ENCODE measurements at places on chromosomes 13 and 19.

DNA sequence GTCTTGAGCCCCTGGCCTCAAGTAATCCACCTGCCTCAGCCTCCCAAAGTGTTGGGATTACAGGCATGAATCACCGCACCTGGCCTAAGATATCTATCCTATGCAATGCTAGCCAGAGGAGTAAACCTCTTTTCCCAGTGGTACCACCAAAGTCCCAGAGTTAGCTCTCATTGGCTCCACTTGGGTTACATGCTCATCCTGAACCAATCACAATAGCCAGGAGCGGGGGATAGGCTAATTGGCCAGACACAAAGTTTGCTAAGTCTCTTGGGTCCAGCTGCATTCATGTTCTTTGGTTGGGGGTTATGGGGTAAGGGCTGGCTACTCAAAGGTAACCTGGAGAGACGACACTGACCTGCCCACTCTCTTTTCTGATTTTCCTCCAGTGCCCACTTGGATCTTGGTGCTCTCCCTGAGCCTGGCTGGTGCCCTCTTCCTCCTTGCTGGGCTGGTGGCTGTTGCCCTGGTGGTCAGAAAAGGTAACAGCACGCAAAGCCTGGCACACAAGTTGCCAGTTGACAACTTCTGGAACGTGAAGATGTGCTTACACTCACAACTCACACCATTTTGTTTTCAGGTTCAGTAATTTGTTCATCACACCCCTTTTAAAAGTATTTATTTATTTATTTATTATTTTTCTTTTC, 7.8 kb downstream of the C19orf38 start:
- no peak for DNase-seq

DNA sequence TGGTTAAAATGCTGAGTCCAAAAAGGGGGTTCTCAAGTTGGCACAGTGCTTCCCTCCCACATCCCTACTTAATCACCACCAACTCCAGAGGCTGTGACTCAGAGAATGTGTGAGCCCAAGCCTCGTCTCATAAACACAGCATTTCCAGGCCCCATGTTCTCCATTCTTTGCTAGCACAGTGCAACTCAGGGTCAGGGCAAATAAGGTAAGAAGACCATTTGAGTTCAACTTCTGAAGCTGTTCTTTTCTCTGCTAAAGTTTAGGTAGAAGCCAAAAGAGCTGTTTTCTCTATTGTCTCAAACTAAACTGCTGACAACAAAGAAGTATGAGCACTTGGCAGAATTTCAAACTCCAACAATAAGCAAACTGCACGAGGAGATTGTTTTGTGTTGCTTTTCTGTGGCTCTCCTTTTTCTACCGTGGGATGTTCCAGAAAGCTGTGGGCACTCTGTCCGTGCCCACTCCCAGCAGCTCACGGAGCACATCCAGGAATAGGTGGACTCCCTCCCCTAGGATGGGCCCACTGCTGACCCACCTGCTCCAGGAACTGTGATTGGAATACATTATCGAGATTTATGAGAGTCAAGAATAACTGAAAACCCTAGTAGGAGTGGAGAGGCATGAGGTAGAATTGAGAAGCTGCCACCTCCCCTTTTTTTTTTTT, 494.3 kb downstream of the COG6 start:
- DNase-seq: no peak

GRCh38 chr13:46321494-46322225, 65.4 kb downstream of the RUBCNL start:
- peak; percentile 74 for DNase-seq

- DNase-seq: no peak
Observed at GRCh38 chr13:101248739-101249514, 167.4 kb downstream of the NALCN start.

GRCh38 chr13:111539252-111539651, 218.8 kb downstream of the TEX29 start:
- no peak for DNase-seq

- peak; percentile 65 for DNase-seq
Observed at GRCh38 chr13:62643799-62644524, 1228.3 kb upstream of the PCDH20 start.

- no peak for DNase-seq
Observed at GRCh38 chr13:91220872-91221271, 126.6 kb upstream of the MIR17HG start.

DNA sequence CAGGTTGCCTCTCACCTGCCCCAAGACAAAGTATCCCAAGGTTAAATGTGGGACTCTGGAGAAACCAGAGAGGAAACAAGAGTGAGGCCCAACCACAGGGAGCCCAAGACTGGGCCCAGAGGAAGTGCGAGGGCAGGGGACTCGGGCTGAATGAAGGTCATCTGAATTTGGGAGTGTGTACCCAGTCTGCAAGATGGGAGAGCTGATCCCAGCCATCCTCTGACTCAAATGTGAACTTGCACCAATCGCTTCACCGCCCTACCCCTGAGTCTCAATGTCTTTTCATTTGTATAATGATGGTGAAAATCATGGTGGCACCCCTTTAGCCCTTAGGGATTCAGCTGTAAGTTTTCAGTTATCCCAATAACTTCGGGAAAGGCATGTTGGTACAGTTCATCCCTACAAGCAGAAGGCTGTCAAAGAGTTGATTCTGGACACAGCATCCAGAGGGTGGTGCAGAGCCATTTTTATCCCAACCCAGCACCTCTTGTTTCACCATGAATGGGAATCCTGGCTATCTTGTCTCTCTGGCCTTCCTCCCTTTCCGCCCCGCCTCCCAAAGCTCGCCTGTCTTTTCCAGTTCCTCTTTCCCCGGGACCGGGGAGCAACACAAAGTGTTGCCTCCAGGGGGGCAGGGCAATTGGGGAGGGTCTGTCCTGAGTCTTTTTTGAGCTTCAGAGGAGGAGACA, 123.4 kb downstream of the NUFIP1 start:
- DNase-seq: peak; percentile 36

DNA sequence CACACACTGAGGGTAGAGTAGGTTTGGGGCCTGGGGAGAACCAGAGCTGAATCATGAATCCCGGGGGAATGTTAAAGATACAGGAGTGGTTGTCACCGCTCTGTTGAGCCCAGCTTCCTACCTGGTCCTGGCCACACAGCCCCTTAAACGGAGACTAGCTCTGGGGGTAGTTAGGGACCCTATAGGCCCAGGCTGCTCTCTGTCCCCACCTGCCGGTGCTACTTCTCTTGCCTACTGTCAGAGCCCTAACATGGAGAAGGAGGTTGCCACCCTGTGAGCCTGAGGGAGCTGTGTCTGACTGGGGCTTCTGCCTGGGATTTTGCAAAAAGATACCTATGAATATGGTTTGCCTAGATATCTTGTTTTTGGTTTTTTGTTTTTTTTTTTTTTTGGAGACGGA, 36.6 kb upstream of the ZNF429 start:
- no peak for DNase-seq

GRCh38 chr13:97962887-97963286, 9.4 kb downstream of the IPO5 start:
- no peak for DNase-seq

- peak; percentile 94 for DNase-seq
Observed at GRCh38 chr13:72290962-72291681, 424.1 kb upstream of the DACH1 start.

GRCh38 chr19:956766-957440, 27.2 kb upstream of the WDR18 start:
- peak; percentile 98 for DNase-seq

DNA sequence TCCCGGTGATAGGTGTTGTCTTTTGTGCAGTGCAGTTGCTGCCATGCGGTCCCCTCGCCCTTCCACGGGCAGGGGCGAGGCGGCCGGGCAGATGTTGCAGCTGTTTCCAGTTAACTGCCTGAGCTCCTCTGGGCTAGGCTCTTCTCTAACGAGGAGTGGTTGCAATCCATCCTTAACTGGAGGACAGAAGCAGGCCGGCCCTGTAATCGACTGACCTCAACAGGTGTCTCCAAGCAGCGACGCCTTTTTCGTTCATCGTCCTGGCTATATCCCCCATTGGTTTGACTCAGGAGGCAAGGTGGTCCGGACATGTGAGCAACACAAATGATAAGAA, 1.9 kb upstream of the TSC22D1 start:
- DNase-seq: no peak

GRCh38 chr13:21668732-21669275, 2.1 kb upstream of the FGF9 start:
- no peak for DNase-seq

- no peak for DNase-seq
Observed at GRCh38 chr13:94454906-94455305, 24.6 kb downstream of the DCT start.

DNA sequence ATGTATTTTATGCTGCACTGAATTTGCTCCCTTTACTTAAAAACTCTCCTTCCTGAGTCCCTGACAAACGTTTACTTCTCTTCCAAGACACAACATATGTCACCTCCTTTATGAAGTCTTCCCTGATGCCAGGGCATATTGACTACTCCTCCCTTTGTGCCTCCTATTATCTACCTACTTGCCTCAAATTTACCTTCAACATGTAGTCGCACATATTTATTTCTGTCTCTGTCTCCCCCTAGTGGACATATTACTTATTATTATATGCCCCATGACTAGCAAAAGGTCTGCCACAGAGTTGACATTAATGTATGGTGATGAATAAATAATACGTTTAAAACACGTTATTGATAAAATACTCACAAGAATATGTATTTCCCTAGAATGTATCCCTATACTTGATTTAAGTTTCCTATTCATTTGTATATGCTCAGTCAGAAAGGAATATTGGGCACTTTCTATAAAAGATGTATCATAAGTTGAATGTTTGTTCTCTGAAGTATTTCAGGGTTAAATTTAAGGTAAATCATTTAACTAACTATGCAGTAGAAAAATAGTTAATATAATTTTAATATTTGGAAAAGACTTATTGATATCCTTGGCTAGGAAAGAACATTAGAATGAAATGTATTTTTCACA, 250.3 kb upstream of the ATXN8OS start:
- no peak for DNase-seq

DNA sequence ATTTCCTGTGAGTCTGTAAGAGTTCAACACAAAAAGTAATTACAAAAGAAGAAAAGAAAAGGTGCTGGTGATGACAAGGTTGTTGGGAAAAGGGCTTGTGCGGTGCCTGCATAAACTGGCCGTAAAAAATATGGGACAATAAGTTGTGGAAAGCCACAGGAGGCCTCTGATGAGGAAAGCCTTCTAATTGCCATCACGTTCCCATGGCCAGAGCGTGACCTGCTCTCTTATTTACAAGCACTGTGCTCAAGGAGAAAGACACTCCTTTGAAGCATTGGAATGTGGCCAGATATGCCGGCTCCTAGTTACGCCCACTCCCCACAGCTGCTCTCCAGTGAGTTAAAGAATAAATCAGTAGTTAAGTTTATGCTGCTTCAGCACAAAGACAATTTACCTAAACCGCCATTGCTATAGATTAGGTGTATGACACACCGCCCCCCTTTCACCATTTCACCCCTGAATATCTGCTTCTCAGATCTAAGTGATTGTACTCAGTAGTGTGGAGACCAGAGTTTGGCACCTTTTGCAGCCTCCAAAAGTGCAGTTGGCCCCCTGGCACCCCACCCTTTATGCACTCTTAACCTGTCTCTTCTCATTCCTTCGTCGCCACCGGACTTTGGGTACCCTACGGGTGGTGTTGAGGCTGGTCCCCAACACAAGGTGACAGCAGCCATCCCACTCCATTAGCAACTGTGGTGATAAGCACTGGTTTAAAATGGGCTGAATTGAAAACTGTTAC, 8.1 kb upstream of the PGLYRP1 start:
- DNase-seq: peak; percentile 73

GRCh38 chr19:34408411-34408810, 4.2 kb downstream of the PDCD2L start:
- DNase-seq: no peak

DNA sequence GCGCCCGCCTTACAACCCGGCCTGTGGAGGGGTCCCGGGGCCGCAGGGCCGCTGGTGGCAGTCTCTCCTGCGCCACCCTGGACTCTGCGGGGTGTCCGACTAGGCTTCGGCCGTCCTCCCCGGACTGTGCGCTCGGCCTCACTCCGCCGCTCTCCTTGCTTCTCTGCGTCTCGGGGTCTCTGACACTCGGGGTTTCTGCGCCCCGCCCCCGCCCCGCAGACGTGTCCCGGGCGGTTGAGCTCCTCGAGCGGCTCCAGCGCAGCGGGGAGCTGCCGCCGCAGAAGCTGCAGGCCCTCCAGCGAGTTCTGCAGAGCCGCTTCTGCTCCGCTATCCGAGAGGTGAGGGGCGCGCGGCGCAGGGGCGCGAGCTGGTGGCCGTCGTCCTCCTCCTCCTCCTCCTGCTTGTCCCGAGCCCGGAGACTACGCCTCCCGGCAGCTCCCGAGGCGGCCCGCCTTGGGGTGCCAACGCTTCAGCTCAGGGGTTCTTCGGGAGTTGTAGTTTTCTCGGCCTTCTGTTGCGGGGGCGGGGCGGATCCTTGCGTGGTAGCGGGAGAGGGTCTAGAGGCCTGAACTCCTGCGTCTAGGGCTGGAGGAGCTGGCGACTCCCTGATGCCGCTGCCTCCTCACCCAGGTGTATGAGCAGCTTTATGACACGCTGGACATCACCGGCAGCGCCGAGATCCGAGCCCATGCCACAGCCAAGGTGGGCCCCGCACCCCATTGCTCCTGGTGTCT, 627 bp downstream of the LIN7B start:
- peak; percentile 82 for DNase-seq

- DNase-seq: no peak
Observed at GRCh38 chr19:6118043-6118442, 7.7 kb upstream of the RFX2 start.

DNA sequence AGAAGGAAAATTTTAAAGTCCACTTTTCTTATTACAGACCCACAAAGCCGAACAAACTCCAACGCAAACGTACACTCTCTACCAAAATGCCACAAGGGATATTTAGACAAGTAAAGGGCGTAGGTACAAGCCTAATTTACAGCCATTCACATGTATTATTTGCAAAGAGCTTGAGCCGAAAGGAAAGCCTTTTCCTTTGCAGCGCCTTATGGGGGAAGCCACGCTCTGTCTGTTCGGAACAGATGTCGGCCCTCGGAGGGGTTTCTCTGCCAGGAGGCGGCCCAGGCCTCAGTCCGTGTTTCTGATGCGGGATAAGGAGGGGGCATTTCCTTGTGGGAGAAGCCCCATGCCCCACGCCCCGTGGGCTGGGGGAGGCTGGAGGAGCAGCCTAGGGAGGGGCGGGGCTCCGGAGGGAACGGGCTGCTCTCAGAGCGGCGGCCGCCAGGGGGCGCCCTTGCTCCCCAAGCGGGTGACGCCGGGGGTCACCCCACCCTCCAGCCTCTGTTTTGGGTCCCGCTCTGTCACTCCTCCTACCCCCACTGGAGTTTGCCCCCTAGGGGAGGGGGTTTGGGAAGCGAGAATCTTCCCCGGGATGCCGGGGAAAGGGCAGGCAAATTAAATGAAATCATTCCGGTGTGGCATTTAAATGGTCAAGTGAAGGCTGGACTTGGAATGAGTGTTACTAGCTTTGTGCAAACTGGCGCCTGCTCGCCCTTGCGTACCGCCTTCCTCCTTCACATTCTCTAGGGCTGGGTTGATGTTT, 2.9 kb downstream of the HTR2A start:
- DNase-seq: peak; percentile 80

GRCh38 chr13:24104723-24105122, 55.8 kb upstream of the SPATA13 start:
- DNase-seq: no peak

GRCh38 chr13:29959086-29959485, 108.7 kb upstream of the UBL3 start:
- DNase-seq: no peak

GRCh38 chr13:95392597-95392996, 91.3 kb upstream of the ABCC4 start:
- no peak for DNase-seq

GRCh38 chr19:40599331-40599901, 1.8 kb upstream of the LTBP4 start:
- DNase-seq: peak; percentile 55
